ENCODE measurements at places on chromosomes 12 and 14. TPM values are rescaled to one million over a fixed set of nuclear protein-coding genes. Genes with fewer than 3 reads are reported as not detected.

ST8SIA1 gene
- 0.83 TPM for polyA plus RNA-seq

LRTM2 gene
- not detected for polyA plus RNA-seq

MSI1 gene
- 0.16 TPM for polyA plus RNA-seq

PPP4R4 gene
- polyA plus RNA-seq, result 0.09 TPM

KRT75 gene
- 0.08 TPM for polyA plus RNA-seq

DLGAP5 gene
- polyA plus RNA-seq, result 6.0 TPM

SPX gene
- 0.02 TPM for polyA plus RNA-seq

CELA1 gene
- polyA plus RNA-seq, result not detected

EPS8 gene
- polyA plus RNA-seq, result 6.7 TPM

GPR65 gene
- 0.25 TPM for polyA plus RNA-seq

FGF23 gene
- not detected for polyA plus RNA-seq

IAPP gene
- polyA plus RNA-seq, result not detected

KRT83 gene
- polyA plus RNA-seq, result not detected

SLC2A13 gene
- polyA plus RNA-seq, result 1.0 TPM

RNASE8 gene
- polyA plus RNA-seq, result not detected

PPP1R3E gene
- polyA plus RNA-seq, result 12.7 TPM

SLC6A12 gene
- 0.11 TPM for polyA plus RNA-seq

ABCC9 gene
- 1.6 TPM for polyA plus RNA-seq

SLC25A47 gene
- polyA plus RNA-seq, result 0.01 TPM

PMEL gene
- 0.75 TPM for polyA plus RNA-seq

NGB gene
- polyA plus RNA-seq, result not detected

OVCH1 gene
- 0.01 TPM for polyA plus RNA-seq

SEC23A gene
- polyA plus RNA-seq, result 5.9 TPM

SLC35F4 gene
- polyA plus RNA-seq, result not detected

GUCY2C gene
- polyA plus RNA-seq, result 0.05 TPM

GPR84 gene
- 0.29 TPM for polyA plus RNA-seq

MEG3 gene
- 9.7 TPM for polyA plus RNA-seq

KLRC4 gene
- not detected for polyA plus RNA-seq

SAMD15 gene
- polyA plus RNA-seq, result 0.41 TPM

NOXRED1 gene
- 0.09 TPM for polyA plus RNA-seq

MAP1LC3B2 gene
- polyA plus RNA-seq, result 1.9 TPM

NUBPL gene
- polyA plus RNA-seq, result 3.2 TPM

PPFIBP1 gene
- 13.4 TPM for polyA plus RNA-seq

LTBP2 gene
- polyA plus RNA-seq, result 5.5 TPM

ANKRD33 gene
- polyA plus RNA-seq, result not detected

RNF212B gene
- polyA plus RNA-seq, result not detected

CLEC4A gene
- polyA plus RNA-seq, result 1.3 TPM

OTOGL gene
- 0.39 TPM for polyA plus RNA-seq

NID2 gene
- polyA plus RNA-seq, result 3.1 TPM

OR4E2 gene
- not detected for polyA plus RNA-seq

VRK1 gene
- 12.8 TPM for polyA plus RNA-seq

TRIM9 gene
- polyA plus RNA-seq, result 0.11 TPM

SLC17A8 gene
- not detected for polyA plus RNA-seq

FOXG1 gene
- 0.10 TPM for polyA plus RNA-seq

TBX5 gene
- polyA plus RNA-seq, result 0.51 TPM

OR6C2 gene
- 0.02 TPM for polyA plus RNA-seq

CHMP4A gene
- 37.0 TPM for polyA plus RNA-seq

DHH gene
- polyA plus RNA-seq, result 0.21 TPM

RPL10L gene
- polyA plus RNA-seq, result not detected

CAPS2 gene
- 1.6 TPM for polyA plus RNA-seq

TMEM63C gene
- 11.1 TPM for polyA plus RNA-seq

Measured in esophagus (tissue), 2 donors.